Aorta (tissue), 5 donors: ENCODE measurements at places on chromosomes 11 and 22. TPM values are rescaled to one million over a fixed set of nuclear protein-coding genes. Genes with fewer than 3 reads are reported as not detected.

Gene PLEKHB1
- 3.5 TPM for total RNA-seq

Gene SBF1
- 65.3 TPM for total RNA-seq

Gene CCDC73
- not detected for total RNA-seq

Gene GVQW3
- 3.7 TPM for total RNA-seq

Gene SCO2
- 4.7 TPM for total RNA-seq

Gene LAYN
- 23.1 TPM for total RNA-seq

Gene TMEM45B
- total RNA-seq = 0.72 TPM

GRCh38 chr11:120610111-120610510 lies 98.6 kb downstream of the GRIK4 start:
- no peaks in the 10 kb centered on the region for H3K4me1 ChIP-seq
- DNase-seq = no peak
- H3K36me3 ChIP-seq = no peaks in the 10 kb centered on the region

- peak; percentile 79 for DNase-seq
- no peaks in the 10 kb centered on the region for H3K27me3 ChIP-seq
- no peaks in the 10 kb centered on the region for H3K36me3 ChIP-seq
- H3K27ac ChIP-seq = no peak overlapping the region
- H3K4me3 ChIP-seq = no peak overlapping the region
These were observed 43.2 kb upstream of the CLMP start for GRCh38 chr11:123238297-123238696.

DNA sequence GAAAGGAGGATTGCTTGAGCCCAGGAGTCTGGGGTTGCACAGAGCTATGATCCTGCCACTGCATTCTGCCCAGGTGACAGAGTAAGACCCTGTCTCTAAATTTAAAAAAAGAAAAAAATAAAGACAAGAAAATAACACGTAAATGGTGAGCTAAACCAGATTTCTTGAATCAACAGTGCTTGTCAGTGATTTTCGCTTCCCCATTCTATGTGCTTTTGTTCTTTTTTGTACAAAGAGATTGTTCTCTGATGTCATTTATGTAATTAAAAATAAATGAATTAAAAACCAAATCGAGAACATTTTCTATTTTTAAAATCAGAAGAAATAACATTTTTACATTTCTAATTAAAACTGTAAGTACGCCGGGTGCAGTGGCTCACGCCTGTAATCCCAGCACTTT lies 19.8 kb upstream of the SLC29A2 start:
- H3K36me3 ChIP-seq = no peaks in the 10 kb centered on the region
- no peak for DNase-seq
- no peaks in the 10 kb centered on the region for H3K4me1 ChIP-seq
- no peak overlapping the region for H3K27ac ChIP-seq
- no peaks in the 10 kb centered on the region for H3K27me3 ChIP-seq
- no peak overlapping the region for H3K4me3 ChIP-seq

DNA sequence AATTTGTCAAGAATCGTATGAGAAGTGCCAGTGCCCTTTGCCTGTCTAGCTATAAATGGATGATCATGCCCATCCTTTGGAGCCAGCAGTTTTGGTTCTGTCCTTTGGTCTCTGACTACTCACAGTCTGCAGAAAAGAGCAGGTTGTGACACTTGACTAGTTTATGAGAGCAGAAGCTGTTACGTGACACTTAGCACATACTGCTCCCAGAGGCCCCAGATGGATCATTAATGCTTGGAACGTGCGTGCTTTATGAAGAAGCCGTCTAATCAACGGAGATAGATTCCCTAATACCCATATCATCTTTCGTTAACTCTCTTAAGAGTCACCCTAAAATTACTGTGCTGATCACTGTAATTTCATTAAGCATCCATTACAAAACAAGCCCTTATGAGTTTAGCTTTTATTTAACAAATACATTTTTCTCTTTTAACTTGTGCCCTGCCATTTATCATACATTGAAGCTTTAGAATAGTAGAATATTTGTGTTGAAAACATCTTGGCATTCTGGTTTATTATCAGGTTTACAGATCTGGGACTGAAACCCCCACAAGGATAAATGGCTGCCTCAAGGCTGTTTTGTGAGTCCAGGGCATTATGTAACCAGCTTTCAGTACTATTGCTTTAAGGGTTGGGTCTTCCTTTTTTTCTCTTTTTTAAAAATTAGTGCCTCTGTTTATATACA lies 47.0 kb upstream of the ADORA2A start:
- no peaks in the 10 kb centered on the region for H3K36me3 ChIP-seq
- no peaks in the 10 kb centered on the region for H3K4me1 ChIP-seq
- no peaks in the 10 kb centered on the region for H3K27me3 ChIP-seq

GRCh38 chr22:41910050-41911000 lies 4.5 kb downstream of the SHISA8 start:
- H3K4me3 ChIP-seq = no peak overlapping the region
- no peak for DNase-seq
- no peaks in the 10 kb centered on the region for H3K36me3 ChIP-seq
- H3K27ac ChIP-seq = no peak overlapping the region
- no peaks in the 10 kb centered on the region for H3K4me1 ChIP-seq

DNA sequence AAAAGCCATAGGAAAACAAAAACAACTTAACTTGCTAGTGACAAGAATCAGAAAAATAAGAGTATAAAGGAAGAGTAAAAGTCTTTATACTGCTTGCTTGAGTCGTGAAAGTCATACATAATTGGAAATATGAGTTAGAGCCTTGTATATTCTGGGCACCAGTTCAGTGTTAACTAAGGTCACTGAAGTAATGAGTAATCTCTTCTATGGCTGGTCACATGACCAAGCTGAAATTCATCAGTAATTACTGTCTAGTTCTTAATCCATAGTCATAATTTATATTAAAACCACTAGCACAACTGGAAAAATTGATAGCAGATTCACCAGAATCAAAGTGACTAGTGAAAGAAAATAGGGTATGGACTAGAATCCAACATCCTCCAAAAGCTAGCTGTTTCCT lies 84.4 kb upstream of the SLC5A12 start:
- no peak overlapping the region for H3K4me3 ChIP-seq
- no peak for DNase-seq
- H3K27ac ChIP-seq = no peak overlapping the region

GRCh38 chr11:69510471-69511357 lies 29.3 kb downstream of the LINC01488 start:
- H3K27ac ChIP-seq = no peak overlapping the region
- H3K4me3 ChIP-seq = no peak overlapping the region
- no peaks in the 10 kb centered on the region for H3K4me1 ChIP-seq
- no peaks in the 10 kb centered on the region for H3K27me3 ChIP-seq

- peaks cover 6% of the 10 kb centered on the region for H3K4me1 ChIP-seq
- peak overlapping the region; percentile 72 for H3K27ac ChIP-seq
- H3K27me3 ChIP-seq = no peaks in the 10 kb centered on the region
- no peak overlapping the region for H3K4me3 ChIP-seq
These were observed 99.4 kb upstream of the BLID start for GRCh38 chr11:122215244-122215992.

GRCh38 chr11:41040474-41040873 lies 419.0 kb downstream of the LRRC4C start:
- no peak overlapping the region for H3K27ac ChIP-seq
- no peak for DNase-seq
- H3K4me3 ChIP-seq = no peak overlapping the region
- H3K27me3 ChIP-seq = no peaks in the 10 kb centered on the region
- H3K36me3 ChIP-seq = no peaks in the 10 kb centered on the region

DNA sequence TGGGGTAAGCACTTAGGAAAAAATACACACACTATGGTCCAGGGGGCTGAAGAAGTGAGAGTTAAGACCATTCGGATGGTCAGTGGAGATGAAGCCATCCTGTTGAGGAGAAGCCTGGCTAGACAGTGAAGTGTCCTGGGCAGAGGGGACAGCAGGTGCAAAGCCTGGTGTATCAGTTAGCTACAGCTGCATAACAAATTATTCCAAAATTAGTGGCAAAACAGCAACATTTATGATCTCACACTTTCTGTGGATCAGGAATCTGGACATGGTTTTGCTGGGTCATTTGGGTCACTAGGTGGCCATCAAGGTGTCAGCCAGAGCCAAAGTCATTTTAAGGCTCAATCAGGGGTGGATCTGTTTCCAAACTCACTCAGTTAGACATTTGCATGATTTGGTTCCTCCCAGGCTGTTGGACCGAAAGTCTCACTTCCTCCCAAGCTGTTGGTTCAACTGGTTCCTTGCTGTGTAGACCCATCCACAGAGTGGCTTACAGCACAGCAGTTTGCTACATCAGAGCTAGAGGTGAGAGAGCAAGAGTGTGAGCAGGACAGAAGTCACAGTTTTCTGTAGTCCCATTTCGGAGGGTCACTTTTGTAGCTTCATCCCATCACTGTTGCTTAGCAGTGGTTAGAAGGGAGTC lies 80.1 kb upstream of the ALX4 start:
- H3K4me1 ChIP-seq = no peaks in the 10 kb centered on the region
- H3K27me3 ChIP-seq = no peaks in the 10 kb centered on the region
- H3K36me3 ChIP-seq = no peaks in the 10 kb centered on the region
- no peak for DNase-seq
- H3K27ac ChIP-seq = no peak overlapping the region

DNA sequence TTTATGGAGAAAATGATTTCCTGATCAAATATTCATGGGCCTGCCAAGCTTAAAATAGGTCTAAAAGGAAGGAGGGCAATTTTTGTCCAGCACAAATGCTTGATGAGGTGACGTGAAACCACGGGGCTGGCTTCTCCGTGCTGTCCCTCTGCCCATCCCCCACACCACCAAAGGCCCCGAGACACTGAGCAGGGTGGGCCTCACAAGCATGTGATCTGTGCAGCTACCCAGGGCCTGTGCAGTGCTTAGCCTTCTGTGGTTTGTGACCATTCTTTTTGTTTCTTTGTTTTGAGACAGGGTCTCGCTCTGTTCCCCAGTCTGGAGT lies 94.8 kb upstream of the RTL6 start:
- no peaks in the 10 kb centered on the region for H3K4me1 ChIP-seq
- H3K4me3 ChIP-seq = no peak overlapping the region
- no peak for DNase-seq
- H3K27me3 ChIP-seq = no peaks in the 10 kb centered on the region

- no peaks in the 10 kb centered on the region for H3K4me1 ChIP-seq
- peaks cover 7% of the 10 kb centered on the region for H3K36me3 ChIP-seq
These were observed 60.2 kb downstream of the SBF1 start for GRCh38 chr22:50414476-50415248.

DNA sequence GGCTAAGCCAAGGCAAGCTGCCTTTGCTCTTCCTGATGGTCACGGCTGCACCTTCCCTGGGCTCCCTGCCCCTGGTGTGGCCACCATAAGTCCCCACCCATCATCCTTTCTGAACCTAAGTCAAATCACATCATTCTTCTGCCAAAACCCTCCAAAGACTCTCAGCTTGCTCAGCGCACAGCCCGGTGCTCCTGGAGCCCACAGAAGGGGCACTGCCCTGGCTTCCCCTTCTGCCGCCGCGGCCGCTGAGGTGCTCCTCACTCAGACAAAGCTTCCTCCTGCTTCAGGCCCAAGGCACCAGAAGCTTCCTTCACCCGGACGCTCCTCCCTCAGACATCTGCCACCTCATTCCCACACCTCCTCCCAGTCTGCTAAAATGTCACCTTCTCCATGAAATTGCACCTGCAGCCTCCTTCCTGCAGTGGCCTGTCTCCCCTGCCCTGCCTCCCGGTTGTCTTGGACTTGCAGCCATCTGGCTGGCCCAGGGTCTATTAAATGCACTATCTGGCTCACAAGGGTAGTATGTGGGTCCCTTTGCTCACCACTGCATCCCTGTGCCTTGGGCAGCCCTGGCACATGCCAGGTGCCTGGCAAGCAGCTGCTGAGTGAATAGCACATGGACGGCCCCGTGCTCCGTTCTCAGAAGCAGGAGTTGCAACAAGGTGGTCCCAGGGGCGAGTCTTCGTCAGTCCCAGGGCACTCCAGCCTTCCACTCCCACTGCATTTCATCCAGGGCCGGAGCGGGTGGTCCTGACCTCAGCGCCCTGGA lies 108.2 kb downstream of the WNT7B start:
- H3K27me3 ChIP-seq = no peaks in the 10 kb centered on the region
- DNase-seq = no peak
- no peaks in the 10 kb centered on the region for H3K36me3 ChIP-seq
- no peak overlapping the region for H3K4me3 ChIP-seq
- no peaks in the 10 kb centered on the region for H3K4me1 ChIP-seq

- DNase-seq = no peak
- H3K36me3 ChIP-seq = no peaks in the 10 kb centered on the region
- H3K27ac ChIP-seq = no peak overlapping the region
- H3K27me3 ChIP-seq = no peaks in the 10 kb centered on the region
- no peaks in the 10 kb centered on the region for H3K4me1 ChIP-seq
These were observed 25.2 kb upstream of the GCAT start for GRCh38 chr22:37782340-37783168.

GRCh38 chr11:95650276-95650675 lies 139.3 kb downstream of the FAM76B start:
- H3K27ac ChIP-seq = no peak overlapping the region
- H3K4me1 ChIP-seq = no peaks in the 10 kb centered on the region
- no peak overlapping the region for H3K4me3 ChIP-seq
- no peaks in the 10 kb centered on the region for H3K36me3 ChIP-seq
- no peak for DNase-seq

DNA sequence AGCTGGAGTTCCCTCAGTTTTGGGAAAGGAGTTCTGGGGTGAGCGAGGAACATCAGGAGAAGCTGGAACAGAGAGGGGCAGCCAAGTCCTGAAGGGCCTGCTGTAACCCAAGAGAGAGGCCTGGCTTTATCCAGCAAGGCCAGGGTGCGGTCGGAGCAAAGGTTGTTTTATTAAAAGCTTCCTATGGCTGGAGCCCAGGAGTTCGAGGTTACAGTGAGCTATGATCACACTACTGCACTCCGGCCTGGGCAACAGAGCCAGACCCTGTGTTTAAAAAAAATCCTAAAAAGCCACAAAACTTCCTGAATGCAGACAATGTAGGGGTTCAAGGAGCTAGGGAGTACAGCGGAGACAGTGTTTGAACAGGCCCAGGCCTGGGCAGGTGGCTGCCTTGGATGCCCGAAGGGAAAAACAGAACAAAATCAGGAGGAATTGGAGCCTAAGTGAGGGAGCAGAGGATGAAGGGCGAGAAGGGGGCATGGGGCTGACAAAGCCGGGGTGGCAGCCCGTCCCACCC lies 22.2 kb upstream of the MALAT1 start:
- no peaks in the 10 kb centered on the region for H3K27me3 ChIP-seq
- no peaks in the 10 kb centered on the region for H3K36me3 ChIP-seq
- peak overlapping the region; percentile 52 for H3K4me3 ChIP-seq
- H3K4me1 ChIP-seq = no peaks in the 10 kb centered on the region
- H3K27ac ChIP-seq = peak overlapping the region; percentile 95

DNA sequence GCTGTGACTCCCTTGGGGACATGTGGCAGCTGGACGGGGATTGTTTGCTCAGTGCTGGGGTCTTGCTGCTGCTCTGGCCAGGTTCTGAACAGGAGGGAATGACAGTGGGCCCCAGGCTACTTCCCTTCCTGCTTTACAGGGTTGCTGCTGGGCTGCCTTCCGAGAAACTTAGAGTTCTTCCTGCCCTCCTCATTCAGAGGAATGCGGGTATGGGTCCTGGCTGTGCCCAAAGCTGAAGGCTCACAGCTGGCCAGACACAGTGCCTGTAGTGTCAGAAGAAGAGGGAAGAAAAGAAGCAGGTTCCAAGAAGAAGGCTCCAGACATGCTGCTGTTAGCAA lies 108.3 kb upstream of the PARVA start:
- no peak overlapping the region for H3K4me3 ChIP-seq
- DNase-seq = peak; percentile 84
- no peaks in the 10 kb centered on the region for H3K4me1 ChIP-seq
- no peaks in the 10 kb centered on the region for H3K27me3 ChIP-seq

GRCh38 chr11:45844822-45845578 lies 2.3 kb upstream of the CRY2 start:
- H3K36me3 ChIP-seq = no peaks in the 10 kb centered on the region
- H3K27me3 ChIP-seq = no peaks in the 10 kb centered on the region
- no peak overlapping the region for H3K4me3 ChIP-seq
- H3K27ac ChIP-seq = no peak overlapping the region
- no peak for DNase-seq
